ENCODE measurements at places on chromosomes 4 and X.

DNA sequence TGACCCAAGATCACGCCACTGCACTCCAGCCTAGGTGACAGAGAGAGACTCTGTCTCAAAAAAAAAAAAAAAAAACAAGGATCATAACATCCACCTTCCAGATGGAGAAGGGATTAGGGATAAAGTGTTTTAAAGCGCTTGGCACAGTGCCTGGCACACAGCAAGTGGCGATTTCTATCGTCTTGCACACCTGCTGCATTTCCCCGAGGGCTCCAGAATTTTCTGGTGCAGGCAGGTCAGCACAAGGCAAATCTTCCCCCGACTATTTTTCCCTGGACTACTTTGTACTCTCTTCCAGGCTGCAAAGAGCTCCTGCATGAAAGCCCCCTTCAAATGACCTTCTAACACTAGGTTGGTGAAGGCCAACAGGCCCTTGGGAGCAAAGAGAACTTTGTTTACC, 57.3 kb downstream of the APBB2 start:
- no peak for DNase-seq

- DNase-seq = no peak
These were observed 164.1 kb downstream of the DEFB131A start for GRCh38 chr4:9608300-9608699.

DNA sequence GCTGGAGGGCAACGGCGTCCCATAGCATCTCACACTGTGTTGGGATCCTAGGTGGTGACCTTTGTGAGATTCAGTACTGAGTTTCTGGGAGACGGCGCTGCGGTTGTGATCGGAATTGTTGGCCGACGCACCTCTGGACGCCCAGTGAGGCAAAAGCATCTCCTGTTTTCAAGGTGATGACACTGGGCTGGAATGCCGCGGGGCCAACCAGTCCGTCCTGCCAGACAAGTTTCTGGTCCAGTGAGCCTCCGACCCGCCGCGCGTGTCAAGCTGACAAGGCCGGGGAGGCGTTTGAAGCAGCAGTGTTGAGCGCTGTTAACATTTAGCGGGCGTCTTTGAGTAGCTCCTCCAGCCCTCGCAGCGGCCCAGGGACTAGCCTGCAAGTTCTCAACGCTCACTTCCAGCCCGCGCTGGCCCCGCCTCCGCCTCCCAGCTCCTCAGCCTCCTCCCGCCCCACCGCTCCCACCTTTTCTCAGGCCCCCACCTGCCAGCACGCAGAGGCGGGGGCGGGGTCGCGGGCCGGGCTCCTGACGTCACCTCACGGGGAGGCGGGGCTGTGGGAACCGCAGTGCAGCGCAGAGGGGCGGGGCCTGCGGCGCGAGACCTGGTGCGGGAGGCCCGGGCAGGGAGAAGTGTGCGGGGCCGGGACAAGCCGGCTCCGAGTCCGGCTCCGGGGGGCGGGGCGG, 482 bp upstream of the CDS1 start:
- peak; percentile 44 for DNase-seq

GRCh38 chr4:74967324-74967723, 34.4 kb downstream of the PARM1 start:
- DNase-seq = no peak

GRCh38 chr4:19776021-19776459, 475.7 kb upstream of the SLIT2 start:
- DNase-seq = no peak

GRCh38 chrX:9614016-9614415, 149.2 kb downstream of the TBL1X start:
- DNase-seq = no peak

DNA sequence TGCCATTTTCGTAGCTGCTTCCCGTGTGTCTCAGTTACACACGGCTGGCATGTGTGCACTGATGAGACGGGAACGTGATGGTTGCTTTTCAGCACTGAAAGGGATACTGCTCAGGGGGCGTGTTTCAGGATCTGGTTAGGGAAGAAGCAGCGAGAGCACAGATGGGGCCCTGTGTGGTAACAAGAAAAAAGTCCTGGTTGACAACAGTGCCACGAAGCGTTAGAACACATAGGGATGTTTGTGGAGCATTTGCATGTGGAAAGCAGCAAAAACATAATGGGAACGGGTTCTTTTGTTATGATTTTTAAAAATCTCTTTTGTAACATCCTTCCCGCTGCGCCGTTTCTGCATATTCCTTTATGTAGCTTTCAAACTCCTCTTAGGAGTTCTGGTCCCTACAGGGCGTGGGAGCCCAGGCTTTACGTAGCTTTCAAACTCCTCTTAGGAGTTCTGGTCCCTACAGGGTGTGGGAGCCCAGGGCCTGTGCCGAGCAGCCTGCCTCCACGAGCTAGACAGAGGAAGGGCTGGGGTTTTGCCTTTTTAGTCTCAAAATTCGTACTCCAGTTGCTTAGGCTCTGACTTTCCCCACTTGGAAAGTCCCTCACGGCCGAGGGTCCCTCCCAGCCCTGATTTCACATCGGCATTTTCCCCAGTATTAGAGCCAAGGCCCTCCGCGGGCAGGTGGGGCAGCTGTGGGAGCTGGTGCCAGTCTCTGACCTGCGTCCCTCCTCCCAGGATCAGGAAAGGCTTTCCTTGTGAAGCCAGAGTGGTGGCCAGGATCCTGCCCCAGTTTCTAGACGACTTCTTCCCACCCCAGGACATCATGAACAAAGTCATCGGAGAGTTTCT, 11.0 kb upstream of the MSANTD1 start:
- DNase-seq = no peak

- DNase-seq = no peak
These were observed 88.3 kb upstream of the UNC5C start for GRCh38 chr4:95637043-95637600.

- no peak for DNase-seq
These were observed 169.8 kb downstream of the NHS start for GRCh38 chrX:17544821-17545220.

GRCh38 chrX:18394477-18394876, 30.9 kb upstream of the CDKL5 start:
- DNase-seq = no peak

DNA sequence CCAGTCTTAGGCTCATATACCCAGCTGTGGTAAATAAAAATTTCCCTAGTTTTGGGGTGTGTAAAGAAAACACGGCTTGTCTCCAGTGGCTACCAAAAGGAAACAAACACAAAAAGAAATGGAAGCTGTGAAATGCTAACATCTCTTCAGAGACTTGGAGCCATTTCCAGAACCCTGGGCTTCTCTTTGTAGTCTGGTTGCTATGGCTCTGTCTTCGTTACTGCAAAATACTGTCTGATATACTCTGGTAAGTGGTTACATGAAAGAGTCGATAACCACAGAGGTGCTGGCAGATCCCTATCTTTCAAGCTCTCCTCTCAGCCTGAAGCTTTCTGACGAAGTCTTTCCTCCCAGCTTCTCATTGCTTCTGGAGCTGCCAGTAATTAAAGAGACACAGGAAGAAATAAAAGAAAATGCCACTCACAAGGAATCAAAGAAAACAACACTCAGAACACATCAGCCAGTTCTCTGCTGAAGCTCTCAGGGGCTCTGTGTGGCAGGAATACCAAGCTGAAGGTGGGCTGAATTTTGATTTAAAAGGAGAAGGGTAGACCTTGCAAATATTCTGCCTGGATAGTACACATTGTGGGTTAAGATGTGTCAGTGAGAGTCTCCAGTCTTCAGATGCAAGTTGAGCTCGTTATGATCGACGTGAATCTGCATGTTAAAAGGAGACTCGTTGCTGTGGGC, 107.6 kb upstream of the FAM9C start:
- DNase-seq = no peak

- no peak for DNase-seq
These were observed 823.2 kb downstream of the CCSER1 start for GRCh38 chr4:90950385-90950841.

GRCh38 chr4:184853436-184853835, 27.7 kb upstream of the ACSL1 start:
- no peak for DNase-seq

DNA sequence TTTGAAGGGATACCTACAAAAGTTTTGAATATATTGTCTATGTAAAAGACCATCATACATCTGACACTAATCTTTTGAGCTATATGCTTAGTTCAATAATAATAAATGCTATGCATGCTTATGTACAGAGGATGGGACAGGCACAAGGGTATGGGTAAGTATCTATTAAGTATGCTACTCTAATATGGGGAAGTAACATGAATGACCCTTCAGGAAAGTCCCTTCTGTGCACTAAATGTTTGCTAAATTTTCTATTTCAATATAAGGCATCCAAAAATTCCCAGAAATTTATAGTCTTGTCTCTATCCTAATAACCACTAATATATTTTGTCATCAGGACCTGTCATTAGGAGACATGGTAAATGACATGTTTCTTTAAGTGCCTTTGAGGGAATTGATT, 19.0 kb downstream of the ATP8A1 start:
- DNase-seq = no peak

GRCh38 chrX:71998836-71999509, 88.3 kb downstream of the NHSL2 start:
- no peak for DNase-seq

GRCh38 chr4:97116511-97116910, 1026.8 kb downstream of the STPG2 start:
- no peak for DNase-seq

DNA sequence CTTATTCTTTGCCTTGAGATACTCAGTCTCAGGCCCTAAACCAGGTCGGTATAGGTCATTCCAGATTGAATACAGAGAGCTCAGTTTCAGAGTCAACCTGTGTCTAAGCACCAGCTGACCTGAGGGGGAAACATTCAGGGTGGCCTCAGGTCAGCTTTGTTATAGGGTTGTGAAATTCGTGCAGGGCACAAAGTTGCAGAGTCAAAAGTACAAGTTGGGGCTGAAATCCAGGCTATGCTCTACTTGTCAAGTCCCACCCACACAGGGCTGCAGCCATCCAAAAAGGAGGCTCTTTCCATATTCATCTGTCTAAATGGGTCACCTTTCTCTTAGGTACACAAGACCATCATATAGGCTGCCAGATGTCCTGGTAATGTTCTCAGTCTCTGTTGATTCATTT, 89.7 kb downstream of the ITIH6 start:
- DNase-seq = no peak

DNA sequence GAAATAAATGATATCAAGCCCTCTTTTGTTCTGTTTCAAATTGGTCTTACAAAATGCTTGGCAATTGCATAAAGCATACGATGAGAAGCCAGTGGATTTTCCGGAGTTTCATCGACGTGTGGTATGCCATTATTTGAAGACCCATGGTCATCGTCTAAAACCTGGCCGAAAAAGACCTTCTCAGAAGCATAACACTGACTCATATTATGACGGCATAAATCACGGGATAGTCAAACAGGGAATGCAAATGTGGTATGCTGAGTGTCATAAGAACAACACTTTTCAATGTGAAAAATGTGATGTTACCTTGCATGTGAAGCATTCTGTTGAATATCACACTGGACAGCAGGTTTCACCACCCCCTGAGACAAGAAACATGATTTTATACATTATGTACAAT, 695.2 kb downstream of the GRXCR1 start:
- no peak for DNase-seq

DNA sequence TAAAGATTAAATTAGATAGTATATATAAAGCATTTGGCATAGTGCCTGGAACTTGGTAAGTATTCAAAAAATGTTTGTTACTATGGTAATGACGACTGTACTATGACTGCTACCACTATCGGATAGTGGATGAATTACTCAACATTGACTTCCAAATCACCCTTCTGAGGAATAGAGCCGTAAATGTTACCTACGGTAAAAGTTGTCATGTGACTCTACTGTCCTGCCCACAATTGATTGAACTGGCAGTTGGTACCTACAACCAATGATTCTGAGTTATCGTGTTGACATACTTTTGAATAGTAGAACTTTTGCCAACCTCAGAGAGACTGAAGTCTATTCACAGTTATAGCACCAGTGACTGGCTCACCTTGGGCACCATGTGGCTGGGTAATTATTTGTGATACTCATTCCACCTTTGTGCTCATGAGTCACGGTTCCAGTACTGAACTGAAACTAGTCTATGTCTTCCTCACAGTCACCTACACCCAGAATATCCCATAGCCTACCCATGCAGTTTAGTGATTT, 185.5 kb upstream of the PITX2 start:
- DNase-seq = no peak

DNA sequence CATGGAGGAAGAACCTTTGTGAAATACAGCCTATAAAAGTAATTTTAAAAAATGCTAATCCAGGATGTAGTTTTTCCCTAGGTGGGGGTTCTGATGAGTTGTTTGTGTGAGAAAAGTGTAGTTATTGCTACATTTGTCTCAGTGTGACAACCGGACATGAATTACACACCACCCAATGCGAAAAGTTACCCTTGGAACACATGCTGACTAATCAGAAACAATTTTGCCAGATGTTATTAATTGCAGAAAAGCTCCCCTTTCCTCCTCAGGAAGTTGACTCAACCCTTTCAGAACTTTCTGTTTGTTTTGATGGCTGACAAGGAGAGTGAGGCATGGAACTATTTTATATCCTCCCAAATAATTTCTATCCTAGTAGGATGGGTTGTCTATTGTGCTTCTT, 38.1 kb upstream of the EDA2R start:
- DNase-seq = no peak

- no peak for DNase-seq
These were observed 49.3 kb upstream of the HMX1 start for GRCh38 chr4:8920969-8921368.

DNA sequence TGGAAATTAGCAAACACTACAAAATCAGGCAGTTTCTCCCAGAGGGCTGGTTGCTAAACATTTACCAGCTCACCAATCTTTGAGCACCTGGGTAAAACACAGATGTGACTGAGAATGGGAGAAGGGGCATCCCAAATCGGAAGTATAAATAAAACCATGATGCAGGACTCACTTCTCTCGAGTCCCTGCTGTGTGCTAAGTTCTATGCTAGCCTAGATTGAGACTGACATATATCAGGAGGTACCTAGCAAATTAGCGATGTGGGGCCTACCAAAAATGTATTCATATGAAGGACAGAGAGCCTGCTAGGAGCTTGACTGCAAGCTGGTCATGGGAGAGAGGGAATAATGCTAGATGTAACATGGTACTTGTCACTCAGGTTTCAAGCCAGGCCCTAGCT, 171.9 kb upstream of the PGRMC2 start:
- no peak for DNase-seq

DNA sequence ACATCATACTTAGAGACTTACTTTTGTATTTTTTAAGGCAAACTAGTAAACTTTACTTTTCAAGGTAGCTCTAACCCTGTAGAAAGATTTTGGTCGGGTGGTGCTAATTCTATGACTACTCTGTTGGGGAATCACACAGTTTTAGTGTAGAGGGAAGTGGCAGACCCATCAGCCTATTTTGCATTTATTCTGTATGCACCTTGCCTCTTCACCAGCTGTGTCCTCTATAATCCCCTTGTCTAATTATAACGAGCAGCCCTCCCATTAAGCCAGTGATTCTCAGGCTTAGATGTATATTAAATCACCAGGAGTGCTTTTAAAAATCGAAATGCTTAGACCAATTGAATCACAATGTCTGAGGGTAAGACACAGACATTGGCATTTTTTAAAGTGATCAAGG, 78.1 kb downstream of the GALNT7 start:
- DNase-seq = peak; percentile 36
